ENCODE measurements at places on chromosomes 7 and 10.
A peak's percentile ranks its signal among the peaks of the same experiment; 100 is the strongest.

DNA sequence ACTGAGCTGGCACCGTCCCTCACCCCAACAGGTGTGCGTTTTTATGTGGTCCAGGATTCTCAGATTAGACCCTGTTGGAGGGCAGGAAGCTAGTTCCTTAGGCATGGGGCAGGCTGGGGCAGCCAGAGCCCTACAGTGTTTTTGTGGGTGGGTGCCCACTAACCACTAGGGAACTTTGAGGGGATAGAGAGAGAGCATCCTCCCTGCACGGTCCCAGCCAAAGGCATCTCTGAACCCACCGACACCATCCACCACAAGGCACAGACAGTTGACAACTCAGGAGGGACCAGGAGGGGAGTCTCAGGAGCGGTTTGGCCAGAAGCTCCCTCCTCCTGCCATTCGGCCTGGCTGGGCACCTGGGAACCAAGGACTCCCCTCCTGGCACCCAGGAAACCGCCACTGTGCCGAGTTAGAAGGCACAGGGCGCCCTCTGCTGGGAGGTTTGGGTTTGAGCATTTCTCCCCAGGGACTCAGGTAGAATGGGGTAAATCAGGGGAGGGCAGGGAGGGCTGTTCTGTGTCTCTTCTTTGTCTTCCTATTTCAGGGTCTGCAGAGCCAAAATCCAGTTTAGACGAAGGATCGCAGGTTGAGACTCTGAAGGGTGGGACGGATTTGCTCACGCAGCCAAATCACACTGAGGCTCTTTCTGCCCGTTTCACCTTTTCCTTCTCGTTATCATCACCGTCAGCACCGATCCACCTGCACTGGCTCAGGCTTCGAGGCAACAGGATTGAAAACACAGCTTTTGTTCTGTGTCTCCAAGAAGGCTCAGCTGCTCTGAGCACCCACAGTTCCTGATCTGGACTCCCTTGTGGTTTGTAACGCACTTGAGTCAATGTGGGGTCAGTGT lies 84.8 kb upstream of the COL13A1 start:
- DNase-seq: peak; percentile 30

- no peak for DNase-seq
These were observed 657 bp downstream of the CDNF start for GRCh38 chr10:14837003-14837756.

- no peak for DNase-seq
These were observed 95.0 kb downstream of the KLF6 start for GRCh38 chr10:3689871-3690510.

- no peak for DNase-seq
These were observed 22.8 kb upstream of the TARP start for GRCh38 chr7:38296059-38296857.

DNA sequence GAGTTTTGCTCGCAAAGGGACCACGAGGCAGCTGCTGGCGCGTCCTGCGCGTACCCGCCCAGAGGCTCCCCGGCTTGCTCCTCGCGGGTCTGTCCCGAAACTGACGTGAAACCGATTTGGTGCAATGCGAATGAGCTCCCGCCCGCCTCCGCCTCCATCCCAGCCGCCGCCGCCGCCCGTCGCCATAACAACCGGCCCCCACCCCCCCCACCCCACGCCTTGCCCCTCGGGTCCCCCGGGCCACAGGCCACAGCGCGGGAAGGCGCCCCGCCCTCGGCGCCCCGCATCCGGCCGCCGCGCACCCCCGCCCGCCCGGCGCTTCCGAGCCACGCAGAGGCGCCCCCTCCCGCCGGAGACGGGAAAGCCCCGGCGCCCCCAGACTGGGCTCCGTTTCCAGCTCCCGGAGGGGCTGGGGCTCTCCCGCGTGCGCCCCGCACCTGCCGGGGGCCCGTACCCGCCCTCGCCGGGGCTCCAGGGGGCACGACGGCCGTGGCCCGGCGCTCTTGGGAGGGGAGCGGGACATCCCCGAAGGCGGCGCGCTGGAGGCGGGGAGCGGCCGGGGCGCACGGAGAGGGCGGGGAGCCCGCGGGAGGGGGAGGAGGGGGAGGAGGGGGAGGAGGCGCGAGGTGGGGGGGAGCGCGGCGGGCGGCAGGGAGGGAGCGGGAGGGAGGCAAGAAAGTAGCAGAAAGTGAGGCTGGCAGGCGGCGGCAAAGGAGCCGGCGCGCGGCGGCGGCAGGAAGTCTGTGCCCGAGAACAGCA lies at the start of gene CAMK1D:
Gene CAMK1D, plus strand, starts transcription at position 678 of the 759 bp plus-strand sequence.
- DNase-seq: peak; percentile 18

DNA sequence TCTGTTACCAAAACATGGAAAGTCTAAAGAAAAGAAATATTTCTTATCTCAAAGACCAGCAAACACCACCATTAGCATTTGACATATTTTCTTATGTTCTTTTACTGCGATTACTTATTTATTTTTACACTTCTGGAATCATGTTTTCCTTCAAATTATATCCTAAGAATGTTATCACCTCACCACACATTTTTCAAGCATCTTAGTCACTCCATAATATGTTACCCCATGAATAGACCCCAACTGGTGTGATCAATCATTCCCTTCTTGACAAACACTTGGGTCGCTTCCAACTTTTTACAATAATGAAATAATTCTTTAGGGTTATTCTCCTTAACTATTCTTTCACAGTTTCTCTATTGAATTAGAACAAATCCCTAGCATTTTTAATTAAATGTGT lies 67.4 kb downstream of the AMPH start:
- DNase-seq: no peak

GRCh38 chr10:115974351-115974750 lies 298.7 kb downstream of the GFRA1 start:
- no peak for DNase-seq

DNA sequence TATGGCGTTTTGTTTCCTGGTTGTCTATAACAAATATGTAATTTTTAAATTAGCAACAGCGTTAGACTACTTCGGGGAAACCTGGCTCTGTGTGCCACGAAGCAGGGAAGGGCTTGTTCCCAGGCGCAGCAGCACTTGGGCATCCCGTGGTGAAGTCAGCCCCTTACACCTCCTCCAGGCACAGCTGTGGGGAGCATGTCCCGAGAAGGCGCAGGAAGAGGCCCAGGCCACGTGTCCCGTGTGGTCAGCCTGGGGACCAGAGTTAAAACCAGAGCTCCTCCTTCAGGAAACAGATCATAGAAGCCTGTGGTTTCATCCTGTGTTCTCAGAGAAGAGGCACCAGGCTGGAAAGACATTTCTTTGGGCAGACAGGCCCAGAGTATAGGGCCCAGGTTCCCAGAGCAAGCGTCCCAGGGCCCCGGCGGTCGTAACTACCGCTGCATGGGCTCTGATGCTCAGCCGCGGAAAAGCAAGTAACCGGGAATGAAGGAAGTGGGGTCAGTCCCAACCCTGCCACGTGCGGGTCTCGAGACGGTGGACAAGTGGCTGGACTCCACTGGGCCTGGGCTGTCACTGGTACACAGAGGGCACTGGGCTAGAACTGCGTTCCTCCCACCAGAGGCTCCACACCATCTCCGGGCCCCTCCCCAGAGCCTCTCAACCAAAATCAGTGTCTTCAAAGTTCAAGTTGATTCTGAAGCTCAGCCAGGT lies 7.1 kb downstream of the NUDT1 start:
- no peak for DNase-seq

DNA sequence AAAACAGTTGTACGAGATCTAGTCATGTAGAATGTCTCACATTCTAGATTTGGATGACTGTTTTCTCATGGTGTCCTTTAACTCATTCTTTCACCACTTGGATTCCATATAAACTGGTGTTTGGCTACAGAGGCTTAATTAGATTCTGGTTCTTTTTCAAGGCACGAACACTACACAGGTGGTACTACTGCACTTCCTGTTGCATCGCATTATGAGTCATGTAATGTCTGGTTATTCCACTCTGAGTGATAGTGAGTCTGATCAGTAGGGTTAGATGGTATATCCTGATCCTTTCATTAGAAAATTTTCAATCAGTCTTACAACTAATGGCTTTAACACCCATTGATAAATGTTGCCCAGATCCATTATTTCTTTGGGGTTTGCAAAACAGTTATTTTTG lies 11.2 kb upstream of the AKAP9 start:
- DNase-seq: peak; percentile 8

DNA sequence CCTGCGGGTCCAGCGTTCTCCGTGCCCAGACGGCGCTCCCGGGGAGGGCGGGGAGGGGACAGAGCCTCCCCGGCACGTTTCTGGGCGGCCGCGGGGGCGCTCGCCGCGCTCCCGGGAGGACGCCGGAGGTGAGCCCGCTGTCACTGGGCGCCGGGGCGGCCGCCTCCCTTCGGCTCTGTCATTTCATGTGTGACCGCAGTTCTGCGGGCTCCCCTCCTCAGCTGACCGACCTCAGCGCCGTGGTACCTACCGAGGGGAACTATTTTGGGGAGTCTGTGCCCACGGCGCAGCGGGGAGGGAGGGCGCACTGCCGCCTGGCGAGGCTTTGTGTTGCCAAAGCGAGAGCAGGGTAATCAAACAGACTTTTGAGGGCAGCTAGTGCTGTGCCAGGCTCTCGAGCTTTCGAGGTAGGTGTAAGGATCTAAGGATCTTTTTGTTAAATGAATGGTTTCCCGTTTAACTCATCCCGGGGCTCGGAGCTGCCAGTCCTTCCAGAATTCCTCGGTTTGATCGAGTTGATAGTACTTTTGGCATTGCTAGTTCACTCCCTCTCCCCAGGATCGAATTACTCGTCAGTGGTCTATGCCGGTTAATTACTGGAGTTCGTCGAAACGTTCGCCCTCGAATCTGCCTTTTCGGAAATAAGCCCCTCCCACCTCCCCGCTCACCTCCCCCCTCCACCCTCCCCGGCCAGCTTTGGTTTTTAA lies 1.9 kb downstream of the ARID5B start:
- peak; percentile 59 for DNase-seq

GRCh38 chr10:52652431-52653262 lies 119.9 kb downstream of the MBL2 start:
- DNase-seq: peak; percentile 41

DNA sequence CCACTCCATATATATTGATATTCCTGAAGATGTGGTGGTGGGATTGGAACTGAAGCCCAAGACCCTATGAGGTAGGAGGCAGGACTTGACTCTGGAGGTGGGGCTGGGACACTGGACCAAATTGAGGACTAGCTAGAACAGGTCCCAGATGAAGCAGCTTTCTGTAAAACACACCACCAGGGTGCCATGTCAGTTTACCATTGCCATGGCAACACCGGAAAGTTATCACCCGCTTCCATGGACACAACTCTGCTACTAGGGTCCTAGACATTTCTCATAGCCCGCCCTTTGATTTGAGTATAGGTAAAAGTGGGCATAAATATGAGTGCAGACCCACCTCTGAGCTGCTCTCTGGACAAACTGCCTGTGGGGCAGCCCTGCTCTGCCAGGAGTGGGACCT lies 490.5 kb upstream of the PFKP start:
- no peak for DNase-seq

GRCh38 chr7:19701471-19701870 lies 7.4 kb downstream of the POLR1F start:
- peak; percentile 67 for DNase-seq

DNA sequence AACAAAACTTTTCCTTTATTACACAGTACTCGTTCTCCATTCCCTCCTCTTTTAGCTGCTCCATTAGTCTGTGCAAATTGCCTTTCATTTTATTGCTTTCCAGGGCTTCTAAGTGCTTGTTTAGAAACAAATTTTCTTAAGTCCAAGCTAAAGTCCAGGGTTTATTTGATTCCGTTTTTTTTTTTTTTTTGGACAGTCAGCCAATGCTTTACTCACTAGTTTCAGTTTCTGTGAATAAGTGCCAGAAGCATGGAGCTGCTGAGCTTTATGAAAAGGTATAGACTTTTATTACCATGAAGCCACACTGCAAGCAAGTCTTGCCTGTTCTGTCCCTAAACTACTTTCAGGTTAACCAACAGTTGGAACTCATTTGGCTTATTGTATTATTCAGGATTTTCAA lies 455.0 kb downstream of the GFRA1 start:
- DNase-seq: no peak

GRCh38 chr10:128487517-128487916 lies 361.3 kb upstream of the MKI67 start:
- DNase-seq: no peak

All from DMS153 (cell line).